ENCODE measurements at places on chromosomes 7 and 10.

DNA sequence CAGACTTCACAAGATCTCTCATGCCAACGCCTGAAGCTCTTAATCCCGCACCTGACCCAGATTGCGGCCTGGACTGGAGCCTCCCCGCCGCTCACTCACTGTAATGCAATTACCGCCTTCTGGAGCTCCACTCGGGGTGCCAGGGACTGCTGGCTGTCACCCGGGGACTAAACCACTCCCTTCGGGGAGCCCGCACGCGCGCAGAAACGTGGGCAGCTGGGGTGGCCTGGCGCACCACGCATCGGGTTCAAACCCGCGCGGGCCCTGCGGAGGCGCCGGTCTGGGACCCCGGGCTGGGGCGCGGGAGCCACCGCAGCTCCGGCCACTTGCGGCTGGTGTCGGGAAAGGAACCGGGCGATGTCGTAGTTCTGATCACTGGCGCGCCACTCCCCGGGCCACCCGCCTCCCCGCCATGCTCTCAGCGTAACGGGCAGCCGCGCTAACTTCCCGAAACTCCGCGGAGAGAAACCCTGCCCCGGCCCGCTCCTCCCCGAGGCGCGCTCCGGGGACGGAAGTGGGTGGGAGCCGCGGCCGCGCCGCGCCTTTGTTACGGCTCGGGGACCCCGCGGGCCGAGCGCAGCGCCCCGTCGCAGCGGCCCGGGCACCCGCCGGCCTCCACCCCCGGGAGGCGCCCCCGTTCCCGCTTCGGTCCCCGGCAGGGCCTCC, 100.3 kb upstream of the SVIL start:
- no peak for DNase-seq

- DNase-seq: no peak
Observed at GRCh38 chr7:102275123-102275703, 11.5 kb upstream of the SH2B2 start.

DNA sequence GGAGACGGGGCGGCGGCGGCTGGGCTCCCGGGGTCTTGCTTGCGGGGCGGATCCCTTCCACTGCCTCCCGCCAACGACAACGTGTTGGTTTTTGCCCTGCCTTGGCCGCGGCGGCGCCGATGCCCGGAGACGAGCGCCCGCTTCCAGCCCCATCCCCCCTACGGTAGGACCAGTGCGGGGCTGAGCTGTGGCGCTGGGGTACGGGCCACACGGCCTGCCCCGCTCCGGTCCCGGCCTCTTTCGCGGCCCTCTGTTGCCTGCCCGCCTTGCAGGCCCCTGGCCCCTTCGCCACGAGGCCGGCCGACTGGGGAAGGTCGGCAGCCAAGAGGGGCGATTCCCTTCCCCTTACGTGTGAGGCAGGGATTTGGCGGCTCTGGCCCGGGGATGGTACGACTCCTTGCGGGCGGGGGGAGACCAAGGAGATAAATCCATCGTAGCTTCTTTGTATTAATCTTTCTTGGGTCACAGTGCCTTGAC, 488 bp downstream of the EIF4H start:
- no peak for DNase-seq

DNA sequence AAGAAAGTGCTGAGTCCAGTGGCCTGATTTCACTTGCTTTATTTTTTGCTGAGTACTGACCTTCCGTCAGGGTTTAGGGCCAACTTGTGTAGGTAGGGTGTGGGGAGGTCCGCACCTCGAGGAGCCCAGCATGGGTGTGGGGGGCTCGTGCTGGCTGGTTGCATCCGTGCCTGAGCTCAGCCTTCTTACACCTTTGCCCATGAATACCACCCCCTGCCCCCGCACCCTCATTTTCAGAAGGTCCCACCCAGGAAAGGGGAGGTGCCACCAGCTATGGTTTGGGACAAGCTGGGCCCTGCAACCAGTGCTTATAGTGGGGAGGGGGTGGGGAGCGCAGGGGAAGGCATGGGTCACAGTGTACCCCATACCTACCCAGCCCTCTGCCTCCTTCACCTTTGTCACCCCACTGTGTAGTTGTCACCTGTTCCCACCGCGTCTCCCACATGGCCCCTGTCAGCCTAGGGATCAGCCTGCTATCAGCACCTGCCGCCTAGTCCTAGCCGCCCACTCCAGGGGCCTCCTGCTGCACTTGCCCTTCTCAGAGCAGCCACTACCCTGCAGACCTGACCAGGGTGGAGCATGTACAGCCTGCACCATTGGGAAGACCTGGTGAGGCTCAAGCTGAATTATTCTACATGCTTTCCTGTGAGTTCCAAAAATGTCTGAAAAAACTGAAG, 146.2 kb upstream of the RET start:
- no peak for DNase-seq

- DNase-seq: no peak
Observed at GRCh38 chr7:30531286-30531685, 26.7 kb upstream of the GGCT start.

GRCh38 chr7:104621321-104621720, 292.9 kb downstream of the LHFPL3 start:
- DNase-seq: no peak

- no peak for DNase-seq
Observed at GRCh38 chr10:113566888-113567287, 14.0 kb downstream of the HABP2 start.

DNA sequence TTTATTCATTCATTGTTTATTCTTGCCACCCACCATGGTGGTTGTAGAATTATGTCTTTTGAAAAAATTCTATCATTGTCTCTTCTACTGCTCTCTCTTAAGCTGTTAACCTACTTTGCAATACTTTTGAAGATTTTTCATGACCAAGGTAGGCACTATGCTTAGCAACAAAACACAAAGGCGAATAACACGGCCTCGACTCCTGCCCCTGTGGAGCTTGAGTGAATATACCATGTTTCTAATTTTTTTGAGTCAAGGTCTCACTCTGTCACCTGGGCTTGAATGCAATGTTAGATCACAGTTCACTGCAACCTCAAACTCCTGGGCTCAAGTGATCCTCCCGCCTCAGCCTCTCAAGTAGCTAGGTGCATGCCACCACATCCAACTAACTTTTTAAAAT, 39.4 kb downstream of the APBB1IP start:
- no peak for DNase-seq

- DNase-seq: no peak
Observed at GRCh38 chr10:68188835-68189234, 43.1 kb downstream of the ATOH7 start.

DNA sequence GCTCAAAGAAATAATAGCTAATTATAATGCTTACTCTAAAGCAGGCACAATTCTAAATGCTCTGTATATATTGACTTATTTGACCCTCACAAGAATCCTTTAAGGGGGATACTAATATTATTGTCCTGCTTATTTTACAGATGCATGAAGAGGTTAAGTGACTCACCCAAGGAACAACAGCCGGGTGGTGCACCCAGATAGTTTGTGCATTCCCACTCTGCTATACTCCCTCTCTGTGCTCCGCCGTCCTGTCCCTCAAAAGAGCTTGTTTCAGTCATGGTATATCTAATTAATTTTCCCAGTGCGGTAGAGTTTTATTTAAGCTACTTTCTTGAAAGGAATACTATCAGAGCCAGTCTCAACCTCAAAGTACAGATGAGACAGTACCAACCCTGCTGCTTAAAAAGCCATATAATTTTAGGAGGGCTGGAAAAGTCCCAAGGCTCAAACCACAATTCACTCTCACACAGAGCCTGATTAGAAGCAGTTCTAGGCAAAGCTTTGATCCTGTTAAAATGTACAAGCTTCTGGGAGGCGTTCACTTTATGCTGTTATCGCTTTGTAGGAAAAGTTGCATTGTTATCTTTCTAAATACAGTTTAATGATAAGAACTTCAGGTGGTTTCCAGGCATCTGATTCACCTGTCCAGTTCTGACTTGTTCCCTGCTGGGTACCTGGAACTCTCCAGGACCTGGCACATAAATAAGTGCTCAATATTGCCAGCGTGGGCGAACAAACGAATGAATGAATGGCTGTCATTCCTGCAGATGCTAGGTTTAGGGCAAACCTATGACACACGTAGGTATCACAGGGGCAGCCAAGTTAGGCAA, 261.5 kb upstream of the KLF14 start:
- DNase-seq: no peak

DNA sequence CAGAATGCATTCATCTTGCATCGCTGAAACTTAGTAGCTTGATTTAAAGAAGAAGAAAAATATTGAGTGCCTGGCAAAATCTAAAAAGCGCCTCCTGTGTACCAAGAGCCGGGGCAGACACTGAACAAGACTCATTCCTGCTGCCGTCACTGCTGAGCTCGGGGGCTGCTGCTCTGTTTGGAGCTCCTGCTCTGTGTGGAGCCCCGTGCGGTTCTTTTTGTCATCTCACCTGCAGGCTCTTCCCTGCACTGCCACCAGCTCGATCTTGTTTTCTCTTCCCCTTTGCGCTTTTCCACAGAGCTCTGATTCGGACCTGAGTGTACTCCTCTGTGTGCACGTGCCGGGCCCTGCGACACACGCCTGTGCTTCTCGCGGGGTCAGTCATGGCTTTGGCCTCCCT, 462.1 kb upstream of the DPP6 start:
- no peak for DNase-seq

GRCh38 chr10:112471878-112472487, 25.0 kb downstream of the VTI1A start:
- no peak for DNase-seq

DNA sequence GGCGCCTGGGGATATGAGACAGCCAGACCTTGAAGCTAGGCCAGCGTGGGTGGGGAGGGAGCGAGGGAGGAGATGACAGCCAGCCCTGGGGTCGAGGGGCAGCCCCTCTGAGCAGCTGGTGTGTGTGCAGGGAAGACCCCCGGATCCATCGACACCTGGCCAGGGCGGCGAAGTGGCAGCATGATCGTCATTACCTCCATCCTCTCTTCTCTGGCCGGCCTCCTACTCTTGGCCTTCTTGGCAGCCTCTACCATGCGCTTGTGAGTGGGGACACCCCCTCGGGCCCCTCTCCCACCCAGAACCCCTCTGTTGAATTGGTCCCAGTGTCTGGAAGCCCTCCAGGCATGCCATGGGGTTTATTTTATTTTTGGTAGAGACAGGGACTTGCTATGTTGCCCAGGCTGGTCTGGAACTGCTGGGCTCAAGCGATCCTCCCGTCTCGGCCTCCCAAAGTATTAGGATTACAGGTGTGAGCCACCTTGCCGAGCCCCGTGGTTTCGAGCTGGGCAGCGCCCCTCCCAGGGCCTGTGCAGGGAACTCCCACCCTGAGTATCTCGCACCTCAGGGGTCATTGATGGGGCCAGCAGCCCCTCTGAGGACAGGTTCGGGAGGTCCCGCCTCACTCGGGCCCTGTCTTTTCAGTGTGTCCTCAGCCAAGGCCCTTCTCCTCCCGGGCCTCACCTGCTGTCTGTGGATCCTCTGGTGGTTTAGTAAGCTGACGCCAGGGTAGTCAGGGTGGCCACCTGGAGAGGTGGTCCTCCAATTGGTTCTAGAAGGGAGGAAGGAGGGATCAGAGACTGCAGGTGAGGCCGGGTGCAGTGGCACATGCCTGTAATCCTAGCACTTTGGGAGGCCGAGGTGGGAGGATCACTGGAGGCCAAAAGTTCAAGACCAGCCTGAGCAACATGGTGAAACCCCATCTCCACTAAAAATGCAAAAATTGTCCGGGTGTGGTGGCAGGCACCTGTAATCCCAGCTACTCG, 3.8 kb downstream of the UPK3B start:
- no peak for DNase-seq

GRCh38 chr7:158299607-158300006, 288.0 kb downstream of the PTPRN2 start:
- no peak for DNase-seq

GRCh38 chr7:1646391-1646790, 23.7 kb upstream of the ELFN1 start:
- no peak for DNase-seq

- no peak for DNase-seq
Observed at GRCh38 chr7:41098402-41098801, 604.5 kb downstream of the INHBA start.

- no peak for DNase-seq
Observed at GRCh38 chr7:106178593-106179134, 66.6 kb upstream of the SYPL1 start.

DNA sequence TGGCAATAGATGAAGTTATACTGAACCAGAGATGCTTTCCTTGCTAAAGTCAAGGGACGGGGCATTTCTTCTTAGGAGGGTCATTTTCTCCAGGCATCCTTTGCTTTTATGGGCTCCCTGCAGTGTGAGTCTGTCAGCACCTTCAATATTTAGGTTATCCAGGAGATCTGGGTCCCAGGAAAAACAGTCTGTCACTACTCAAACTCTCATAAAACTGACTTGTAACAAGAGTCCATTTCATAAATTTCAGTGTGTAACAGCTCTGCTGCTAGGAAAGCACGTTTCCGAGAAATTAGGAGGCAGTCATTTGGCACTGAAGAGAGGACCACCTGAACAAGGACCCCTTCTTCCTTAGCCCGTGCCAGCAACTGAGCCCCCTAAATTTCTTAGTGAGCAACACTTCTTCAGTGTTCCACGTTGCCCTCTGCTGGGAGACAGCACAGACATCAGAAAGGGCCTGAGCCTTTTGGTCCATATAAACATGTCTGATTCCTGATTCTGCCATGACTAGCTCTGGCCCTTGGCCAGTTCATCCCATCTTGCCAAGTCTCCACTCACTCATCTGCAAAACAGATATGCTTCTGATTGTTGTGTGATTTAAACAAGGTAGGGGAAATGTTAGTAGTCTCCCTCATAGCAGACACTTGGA, 7.2 kb downstream of the GCC1 start:
- DNase-seq: no peak

GRCh38 chr7:151205730-151206129, 4.6 kb downstream of the H2BK1 start:
- DNase-seq: no peak

- DNase-seq: no peak
Observed at GRCh38 chr7:83655951-83656556, 7.1 kb upstream of the SEMA3E start.

DNA sequence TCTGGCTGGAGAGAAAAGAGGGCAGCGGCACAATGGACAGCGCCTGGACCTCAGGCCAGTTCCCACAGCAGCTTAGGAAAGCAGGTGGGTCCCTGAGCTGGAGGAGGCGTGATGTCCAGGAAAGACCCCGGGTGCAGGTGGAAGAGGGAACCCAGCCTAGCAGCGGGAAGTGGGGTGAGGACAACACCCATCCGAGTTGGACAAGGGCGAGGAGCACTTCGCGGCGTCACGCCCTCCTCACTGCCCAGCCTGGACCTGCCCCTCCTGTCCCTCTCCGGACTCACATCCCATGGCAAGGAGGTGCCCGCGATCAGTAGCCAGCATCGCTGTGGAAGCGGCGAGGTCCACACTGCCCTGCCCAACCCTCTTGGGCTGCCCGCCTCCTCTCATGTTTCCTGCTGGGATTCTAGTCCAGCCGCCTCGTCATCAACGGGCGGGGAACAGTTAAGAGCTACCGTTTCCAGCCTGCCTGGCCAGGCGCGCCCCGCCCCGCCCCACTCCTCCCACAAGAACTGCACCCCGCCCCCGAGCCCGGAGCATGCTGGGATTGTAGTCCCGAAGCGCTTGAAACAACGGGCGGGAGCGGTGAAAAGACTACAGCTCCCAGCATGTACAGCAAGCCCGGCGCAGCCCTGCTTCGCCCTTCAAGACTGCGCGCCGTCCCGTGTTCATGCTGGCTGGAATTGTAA, 930.6 kb upstream of the ZNF722 start:
- DNase-seq: no peak

DNA sequence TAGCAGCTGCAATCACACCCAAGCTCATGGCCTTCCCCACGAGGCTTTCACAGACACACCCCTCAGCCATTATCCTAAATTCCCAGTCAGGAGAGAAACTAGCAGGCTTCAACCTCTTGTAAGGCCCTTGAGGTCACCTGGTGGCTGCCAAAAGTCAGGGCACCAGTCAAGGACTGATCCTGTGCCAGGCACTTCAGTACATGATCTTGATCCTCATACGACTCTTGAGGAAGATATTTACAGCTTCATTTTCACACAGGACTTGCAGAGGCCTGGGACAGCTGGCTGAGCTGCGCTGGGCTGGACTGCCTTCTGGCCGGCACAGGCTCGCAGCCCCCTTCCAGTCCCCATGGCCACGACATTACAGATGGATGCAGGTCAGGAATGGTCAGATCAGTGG, 8.8 kb downstream of the PDAP1 start:
- DNase-seq: no peak

Data from stimulated activated CD4-positive, alpha-beta T cell treated with anti-CD3 and anti-CD28 coated beads, Interleukin-12 subunit alpha, Interleukin-12 subunit beta, amount 100 ng/mL, for 48 hours (primary cell).